ENCODE measurements at places on chromosomes 12 and 14.

GRCh38 chr12:60148109-60148508 lies 552.3 kb downstream of the SLC16A7 start:
- DNase-seq = no peak

DNA sequence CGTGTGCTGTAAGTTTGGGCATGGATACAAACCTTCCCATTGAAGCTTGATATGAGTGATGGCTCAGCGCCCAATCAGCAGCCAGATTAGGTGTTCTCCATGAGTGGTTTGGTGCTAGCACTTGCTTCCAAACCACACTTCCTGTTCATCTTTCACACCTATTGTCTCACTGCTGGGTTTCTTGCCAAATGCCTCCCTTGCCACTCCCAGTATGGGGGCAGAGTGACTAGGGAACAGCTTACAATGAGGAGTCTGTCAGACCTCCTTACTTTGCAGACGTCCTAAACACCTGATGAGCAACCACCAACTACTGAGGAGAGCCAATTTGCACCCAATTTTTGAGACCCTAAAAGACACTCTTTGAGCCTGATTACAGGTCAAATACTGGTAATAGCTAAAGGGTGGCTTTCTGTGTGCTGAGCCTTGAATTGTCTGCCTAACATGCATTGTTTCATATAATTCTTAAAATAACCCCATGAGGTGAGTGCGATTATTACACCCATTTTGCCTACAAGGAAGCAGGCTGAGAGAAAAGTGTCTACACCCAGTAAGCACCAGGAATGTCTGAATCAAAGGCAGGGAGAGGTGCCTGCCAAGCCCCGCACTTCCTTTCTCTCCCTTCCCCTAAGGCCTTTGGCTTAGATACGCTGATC lies 48.4 kb upstream of the FOS start:
- peak; percentile 19 for DNase-seq

DNA sequence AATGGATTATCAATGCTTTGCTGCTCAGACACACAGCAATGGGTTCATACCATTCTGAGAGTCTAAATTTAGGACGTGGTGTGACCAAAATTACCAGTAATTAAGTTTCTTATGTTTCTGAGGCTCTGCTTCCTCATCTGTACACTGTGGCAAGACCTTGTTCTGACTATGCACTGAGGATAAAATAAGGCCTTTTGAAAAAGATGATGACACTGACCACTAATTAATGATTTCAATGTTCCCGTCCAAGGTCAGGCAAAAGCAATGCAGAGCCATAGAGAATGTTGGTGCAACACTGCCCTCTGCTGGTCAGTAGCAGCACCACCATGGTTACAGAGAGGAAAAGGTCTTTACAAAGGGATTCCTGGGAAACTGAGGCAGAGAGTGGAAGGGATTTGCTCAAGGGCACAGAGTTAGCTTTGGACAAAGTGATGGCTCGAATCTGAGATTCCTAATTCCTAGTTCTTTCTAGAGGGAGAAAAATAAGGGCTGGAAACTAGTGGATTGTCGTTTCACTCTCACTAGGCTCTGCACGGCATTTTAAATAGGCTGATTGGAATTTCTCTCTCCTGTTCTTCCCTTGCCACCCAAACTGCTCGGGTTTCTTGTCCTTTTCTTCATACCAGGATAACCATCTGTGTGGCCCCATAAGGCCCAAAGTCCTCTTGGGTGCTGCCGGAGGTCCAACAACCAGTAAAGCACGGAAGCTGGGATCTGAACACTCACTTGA lies 22.3 kb upstream of the P2RX7 start:
- DNase-seq = no peak

GRCh38 chr14:103121121-103121845 lies 2.0 kb upstream of the TNFAIP2 start:
- no peak for DNase-seq

GRCh38 chr12:70576341-70577282 lies 60.6 kb downstream of the PTPRB start:
- DNase-seq = no peak

- no peak for DNase-seq
These were observed 1.0 kb downstream of the FGFR1OP2 start for GRCh38 chr12:26939192-26939832.

GRCh38 chr12:3527181-3527580 lies 36.2 kb downstream of the PRMT8 start:
- no peak for DNase-seq

DNA sequence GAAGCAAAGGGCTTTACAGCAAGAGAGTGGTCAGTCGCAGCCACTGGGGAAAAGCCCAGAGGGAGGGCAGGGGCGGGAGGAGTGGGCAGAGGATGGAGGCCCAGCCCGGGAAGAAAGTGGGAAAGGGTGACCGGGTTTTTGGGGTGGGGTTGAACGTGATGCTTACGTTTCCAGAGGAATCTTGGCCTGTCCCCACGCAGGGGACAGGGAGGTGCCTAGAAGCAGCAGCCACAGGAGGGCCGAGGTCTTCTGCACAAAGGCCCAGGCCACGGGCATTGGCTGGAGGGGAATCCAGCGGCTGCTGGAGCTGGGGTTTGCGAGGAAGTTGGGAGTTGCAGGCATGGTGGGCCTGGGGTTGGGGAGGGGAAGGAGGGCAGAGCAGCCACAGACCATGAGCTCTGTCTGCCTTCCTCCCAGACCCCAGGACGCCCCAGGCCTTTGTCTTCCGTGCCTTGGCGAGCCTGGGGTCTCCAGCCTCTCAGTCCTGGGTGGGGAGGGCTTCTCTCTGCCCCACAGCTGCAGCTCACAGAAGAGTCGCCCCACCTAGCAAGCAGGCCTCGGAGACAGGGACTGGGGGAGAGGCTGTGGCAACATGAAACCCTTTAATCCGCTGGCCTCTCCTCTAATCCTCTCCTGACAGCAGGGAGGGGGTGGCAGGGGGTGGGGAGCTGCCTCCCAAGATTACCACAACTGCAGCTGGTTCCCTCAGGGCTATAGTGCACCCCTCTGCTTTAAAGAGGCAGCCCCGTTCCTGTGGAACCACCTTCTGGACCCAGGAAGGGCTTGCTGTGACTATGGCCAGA lies at the start of gene CACNA2D4:
Gene CACNA2D4, minus strand, starts transcription at position 572 of the 803 bp plus-strand sequence. Its CDS starts 179 bp downstream, at position 393.
- no peak for DNase-seq

DNA sequence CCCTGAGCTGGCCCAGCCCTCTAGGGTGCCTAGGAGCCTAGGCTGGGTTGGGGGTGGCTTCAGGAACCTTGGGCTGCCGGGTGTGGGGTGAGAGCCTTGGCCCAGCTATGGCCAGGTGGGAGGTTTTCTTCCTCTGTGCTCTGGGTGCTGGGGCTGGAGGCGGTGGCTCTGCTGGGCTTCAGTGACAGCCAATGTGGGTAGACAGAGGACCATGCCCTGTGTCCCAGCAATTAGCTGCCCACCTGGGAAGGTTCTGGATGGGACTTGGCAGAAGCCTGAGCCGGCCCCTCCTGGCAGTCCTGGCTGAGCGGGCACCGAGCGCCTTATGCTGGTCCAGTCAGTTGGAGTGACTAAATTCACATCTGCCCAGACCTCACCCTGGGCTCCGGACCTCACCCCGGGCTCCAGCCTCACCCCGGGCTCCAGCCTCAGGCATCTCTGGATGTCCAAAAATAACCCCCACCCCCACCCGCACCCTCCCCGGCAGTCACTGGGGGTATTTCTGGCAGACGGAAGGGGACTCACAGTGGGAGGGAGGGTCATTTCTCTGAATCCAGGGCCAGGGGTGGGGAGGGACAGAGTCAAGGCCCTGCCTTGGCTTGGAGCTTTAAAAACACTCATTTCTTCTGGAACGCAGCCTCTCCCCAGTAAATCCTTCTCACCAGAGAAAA lies 46.9 kb downstream of the CYP46A1 start:
- DNase-seq = no peak

DNA sequence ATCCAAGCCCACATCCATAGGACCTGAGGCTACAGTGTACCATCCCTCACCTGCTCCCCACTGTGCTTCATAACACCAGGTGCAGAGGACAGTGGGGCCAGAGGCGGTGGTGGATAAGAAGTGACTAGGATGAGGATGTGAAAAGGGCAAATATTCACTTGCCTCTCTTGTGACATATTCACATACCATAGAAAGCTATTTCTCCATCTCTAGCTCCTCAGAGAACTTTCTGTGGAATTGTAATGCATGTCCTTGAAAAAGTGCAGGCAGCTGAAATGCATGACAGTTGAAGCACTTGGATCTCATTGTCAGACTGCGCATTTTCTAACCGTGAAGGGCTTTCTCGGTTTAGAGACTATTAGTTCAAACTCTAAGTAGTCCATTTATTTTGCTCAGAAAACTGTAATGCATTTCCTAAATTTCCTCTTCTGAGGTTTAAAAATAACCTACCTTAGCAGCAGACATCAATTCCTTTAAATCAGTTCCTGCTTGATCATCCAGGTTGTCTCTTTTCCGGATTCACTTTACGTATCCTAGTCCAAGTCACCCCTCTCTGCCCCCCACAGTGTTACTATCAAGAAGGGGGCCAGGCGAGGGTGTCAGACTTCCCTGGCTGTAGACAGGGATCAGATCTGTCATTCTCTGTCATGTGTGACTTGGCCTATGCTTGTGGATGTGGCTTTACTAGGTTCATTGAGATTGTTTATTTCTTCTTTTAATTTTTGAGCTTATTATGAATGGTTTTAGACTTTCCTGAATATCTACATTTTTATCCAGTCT lies 984.0 kb upstream of the TMEM132C start:
- no peak for DNase-seq

DNA sequence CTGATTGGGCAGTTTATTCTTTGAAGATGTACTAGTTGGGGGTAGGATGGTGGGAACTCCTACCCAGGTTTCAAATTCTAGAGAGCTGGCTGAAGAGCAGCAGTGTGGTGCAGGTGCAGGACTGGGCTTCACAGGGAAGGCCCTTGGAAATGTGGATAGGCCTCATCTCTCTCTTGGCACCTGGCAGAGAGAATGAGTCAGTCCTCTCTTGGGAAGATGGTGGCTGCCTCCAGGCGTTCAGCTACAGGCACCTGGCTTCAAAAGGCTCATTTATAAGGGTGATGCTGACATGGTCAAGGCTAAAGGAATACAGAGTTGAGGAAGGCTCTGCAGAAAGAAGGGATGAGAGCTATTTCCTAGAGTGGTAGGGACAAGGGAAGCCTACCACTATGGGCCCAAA lies 179.7 kb upstream of the VASH1 start:
- no peak for DNase-seq

DNA sequence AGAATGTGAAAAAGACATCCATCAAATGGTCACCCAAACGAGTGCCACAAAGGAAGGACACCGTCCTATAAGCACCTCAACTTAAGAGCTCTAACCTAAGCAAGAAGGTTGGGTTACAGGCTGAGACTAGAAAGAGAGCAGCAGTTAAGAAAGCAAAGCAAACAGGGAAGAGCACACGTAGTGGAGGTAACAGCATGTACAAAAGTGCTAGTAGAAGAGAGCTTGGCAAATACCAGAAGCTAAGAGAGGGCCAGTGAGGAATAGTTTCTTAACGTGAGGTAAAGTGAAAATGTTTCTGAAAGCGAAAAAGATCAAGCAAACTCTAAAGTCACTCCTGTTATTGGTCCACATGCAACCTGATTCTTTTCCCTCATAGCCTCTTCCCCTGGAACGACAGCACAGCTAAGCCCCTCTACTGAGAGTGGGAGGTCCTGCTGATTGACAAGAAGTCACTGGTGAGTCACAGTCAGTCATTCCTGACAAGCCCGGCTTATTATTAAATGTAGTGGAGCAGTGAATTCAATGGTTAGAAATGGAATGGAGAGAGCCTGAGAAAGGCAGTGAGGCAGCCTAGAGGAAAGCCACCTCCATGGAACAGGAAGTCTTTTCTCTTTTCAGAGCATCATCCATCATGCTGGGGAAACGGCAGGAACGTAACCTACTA lies 204.4 kb downstream of the SLC25A21 start:
- DNase-seq = no peak

GRCh38 chr14:92965281-92965680 lies 42.3 kb downstream of the CHGA start:
- no peak for DNase-seq

DNA sequence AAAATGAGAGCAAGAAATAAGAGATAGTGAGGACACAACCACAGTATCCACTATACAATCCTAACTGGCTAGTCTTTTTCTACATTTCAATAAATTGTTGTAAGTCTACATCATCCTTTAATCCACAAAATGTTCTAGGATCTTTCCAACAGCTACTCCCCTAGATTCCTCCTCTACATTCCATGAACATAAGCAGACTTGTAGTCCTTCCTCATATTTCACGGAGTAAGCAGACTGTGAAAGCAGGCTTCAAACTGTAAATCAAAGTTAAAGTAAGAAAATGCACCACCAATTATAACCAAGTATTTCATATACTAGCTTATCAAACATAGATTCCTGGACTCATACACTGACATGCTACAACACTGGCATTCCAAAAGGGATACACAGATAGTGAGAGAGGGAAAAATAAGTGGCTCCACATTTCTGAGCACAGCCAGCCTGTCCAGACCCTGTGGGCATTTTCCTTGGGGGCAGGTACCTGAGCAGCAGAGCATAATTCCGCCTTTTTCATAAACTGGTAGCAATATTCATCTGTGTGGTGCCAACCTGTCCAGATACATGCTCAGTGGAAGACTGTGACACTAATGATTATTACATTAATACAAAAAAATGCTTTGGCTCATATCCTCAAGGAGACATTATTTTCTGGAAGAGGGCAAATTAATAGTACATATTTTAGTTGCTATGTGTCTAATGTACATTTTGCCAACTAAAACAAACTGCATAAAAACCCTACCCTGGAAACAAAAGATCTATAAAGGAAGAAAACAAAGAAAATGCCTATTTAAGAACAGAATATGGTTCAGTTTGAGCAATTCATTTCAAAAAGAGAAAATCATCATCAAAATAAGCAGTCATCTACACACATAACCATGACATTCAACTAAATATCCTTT lies 113.3 kb upstream of the FSCB start:
- no peak for DNase-seq

DNA sequence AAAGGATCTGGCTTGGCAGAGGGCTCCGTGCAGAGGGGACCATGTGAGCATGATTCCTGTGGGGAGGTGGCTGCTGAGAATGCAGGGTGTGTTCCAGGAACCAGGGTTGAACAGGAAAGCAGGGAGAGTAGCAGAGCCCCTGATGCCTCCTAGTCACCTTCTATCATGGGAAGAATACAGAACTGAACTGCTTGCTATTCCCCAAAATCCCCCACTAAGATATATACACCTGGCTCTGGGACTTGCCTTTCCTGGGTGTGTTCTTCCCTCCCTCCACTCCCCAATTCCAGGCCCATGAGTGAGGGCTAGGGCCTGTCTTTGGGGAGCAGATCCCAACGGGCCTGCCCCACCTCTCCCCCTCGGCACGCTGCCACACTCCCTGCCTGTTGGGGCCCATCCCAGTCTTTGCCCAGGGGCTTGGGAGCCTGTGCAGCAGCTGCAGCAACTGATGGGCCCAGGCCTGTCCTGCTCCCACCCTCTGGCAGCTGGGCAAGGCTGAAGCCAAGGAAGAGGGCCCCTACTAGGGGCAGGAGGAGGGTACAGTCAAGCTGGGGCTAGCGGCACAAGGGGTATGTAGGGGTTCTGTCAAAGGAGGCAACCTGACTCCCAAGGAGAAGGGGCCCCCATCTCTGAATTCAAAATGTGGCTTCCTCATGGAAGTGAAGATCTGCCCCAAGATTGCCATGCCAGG lies 3.2 kb downstream of the AJUBA start:
- DNase-seq = no peak

- DNase-seq = no peak
These were observed 38.6 kb downstream of the MGST1 start for GRCh38 chr12:16385782-16386646.

- no peak for DNase-seq
These were observed 138.0 kb downstream of the ANO6 start for GRCh38 chr12:45353944-45354343.

All from activated CD8-positive, alpha-beta memory T cell treated with anti-CD3 and anti-CD28 coated beads for 1 hour (primary cell).